Endothelial cell (in vitro differentiated cells): ENCODE measurements at places on chromosomes 6 and 20.

DNA sequence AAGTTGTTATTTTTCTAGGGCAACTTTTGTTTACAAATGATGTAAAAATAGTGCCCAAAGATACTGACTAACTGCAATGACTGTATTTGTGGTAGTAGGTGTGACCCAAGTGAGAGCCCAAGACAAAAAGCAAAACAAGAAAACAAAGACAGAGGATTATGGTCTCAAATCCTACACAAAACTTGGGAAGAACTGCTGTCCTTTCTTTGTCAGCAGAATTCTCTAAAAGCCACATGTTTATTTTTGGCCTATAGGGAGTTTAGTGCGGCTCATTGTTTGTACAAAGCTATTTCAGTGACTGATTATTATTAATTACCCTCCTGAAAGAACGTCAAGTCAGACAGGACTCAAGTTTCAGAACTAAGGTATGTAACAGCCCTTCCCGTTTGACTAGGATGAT, 509.2 kb upstream of the SLC35B3 start:
- DNase-seq, result no peak

- no peak for DNase-seq
Measured at GRCh38 chr20:58552366-58552934, 37.3 kb upstream of the APCDD1L start.

- DNase-seq, result no peak
Measured at GRCh38 chr20:49893242-49894072, 21.9 kb downstream of the SPATA2 start.

GRCh38 chr6:95784869-95785268, 207.5 kb downstream of the MANEA start:
- DNase-seq, result no peak

- DNase-seq, result no peak
Measured at GRCh38 chr6:156167625-156168071, 609.5 kb upstream of the ARID1B start.

DNA sequence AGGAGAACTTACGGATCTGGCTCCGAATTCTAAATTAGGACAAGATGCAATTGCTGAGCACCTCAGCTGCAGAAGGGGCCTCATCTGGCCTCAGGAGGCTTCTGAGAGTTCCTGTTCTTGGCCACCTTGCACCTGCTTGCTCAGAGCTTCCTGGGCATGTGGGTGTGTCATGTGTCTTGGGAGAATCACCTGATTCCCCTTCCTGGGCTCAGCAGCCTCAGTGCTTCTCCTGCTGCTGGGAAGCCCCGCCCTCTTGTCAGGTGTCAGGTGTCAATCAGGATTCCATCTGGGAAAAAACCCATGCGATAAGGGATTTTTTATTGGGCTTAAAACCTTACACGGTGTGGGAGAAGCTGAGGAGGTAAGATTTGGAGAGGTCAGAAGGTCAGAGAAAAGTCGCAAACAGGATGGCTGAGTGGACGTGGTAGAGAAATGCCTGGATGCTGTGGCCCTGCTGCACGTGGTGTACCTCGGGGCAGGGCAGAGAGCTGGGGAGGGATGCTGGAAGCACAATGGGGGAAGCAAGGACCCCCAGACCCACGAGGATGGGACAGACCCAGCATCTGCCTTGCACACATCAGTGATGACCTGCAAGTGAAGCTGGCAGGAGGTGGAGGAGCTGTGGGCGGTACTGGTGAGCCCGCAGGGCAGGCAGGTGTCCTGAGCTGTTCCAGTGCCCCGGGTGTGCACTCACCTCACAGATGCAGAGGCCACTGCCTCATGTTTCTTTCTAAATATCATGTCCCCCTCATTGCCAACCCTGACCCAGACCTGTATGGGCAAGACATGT, 170.8 kb downstream of the CDH4 start:
- no peak for DNase-seq

DNA sequence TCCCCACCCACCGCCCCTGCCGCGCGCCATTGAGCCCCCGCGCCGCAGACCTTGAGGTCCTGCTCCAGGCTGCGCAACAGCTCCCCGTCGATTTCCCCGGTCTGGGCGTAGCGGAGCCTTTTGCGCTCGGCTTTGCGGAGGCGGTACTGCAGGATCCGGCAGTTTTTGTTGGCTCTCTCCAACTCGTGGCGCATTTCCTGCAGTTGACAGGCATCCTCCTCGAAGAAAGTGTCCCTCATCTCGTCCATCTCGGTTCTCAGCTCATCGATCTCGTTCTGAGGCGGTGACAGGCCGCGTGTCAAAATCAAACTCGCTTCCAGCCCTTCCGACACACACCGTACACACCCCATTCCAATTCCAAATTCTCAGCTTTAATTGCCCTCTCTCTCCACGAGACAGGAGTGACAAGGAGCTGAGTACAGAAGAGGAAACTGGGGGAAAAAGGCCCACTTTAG, 4.3 kb downstream of the MTCL3 start:
- peak; percentile 55 for DNase-seq

DNA sequence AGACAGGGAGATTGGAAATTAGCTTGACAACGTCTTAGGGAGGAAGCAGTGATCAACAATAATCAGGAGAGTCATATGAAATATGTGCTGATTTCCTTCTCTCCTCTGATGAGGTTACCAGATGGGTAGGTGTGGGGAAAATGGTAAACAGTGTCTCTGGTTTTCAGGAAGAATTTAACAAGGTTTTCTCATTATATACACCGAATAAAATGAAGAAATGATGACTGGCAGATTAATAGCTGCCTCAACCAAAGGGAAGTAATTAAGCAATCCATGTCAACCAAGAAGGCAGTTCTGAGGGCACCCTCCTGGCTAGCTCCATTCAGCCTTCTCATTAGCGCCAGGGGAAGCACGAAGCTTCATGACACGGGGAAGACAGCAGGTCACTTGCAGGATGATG, 12.7 kb upstream of the RAMACL start:
- no peak for DNase-seq

GRCh38 chr6:89045011-89045387, 35.6 kb upstream of the PNRC1 start:
- DNase-seq, result no peak

DNA sequence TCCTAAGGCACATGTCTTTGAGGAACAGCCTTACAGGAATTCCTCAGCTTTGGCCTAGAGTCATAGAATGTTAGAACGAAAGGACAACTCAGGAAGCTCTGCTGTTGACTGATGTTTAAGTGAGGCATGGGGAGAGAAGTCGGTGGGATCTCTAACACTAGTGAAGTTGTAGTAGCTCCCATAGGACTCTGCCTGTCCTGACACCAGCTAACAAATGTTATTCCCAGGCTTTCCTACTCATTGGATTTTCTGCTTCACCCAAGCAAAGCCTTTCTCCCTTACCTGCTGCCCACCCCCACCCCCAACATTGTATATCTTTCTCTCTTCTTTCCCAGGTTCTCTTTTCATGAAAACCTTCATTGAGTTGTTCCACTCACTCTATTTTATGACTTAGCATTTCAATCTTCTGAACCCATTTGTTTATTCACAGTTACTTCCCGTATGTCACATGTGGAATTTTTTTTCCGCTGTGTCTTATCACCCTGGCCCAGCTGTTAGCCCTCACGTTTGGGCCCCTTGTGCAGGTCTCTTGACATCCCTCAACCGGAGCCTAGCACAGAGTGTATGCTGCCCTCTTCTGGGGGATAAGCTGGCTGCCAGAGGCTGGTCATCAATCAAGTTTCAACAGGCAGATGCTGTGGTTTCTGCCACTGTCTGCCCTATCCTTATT, 39.2 kb upstream of the RNF8 start:
- peak; percentile 63 for DNase-seq

- no peak for DNase-seq
Measured at GRCh38 chr6:150118203-150118602, 24.6 kb upstream of the PPP1R14C start.

DNA sequence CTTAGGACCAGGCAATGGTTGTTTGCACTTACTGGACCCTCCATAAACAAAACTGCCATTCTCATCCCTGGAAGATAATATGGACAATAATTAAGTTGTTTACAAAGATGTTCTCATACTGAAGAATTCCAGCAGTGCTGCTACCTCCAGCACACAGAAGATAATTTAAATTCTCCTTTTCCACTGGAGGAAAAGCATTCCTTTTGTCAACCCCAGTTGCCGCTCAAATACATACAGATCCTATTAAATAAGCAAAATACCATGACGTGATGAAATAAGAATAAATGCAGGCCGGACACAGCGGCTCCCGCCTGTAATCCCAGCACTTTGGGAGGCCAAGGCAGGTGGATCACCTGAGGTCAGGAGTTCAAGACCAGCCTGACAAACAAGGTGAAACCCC, 54.5 kb upstream of the IPCEF1 start:
- DNase-seq, result no peak
